ENCODE measurements at places on chromosomes 6 and 20. TPM values are rescaled to one million over a fixed set of nuclear protein-coding genes. Genes with fewer than 3 reads are reported as not detected.
A peak's percentile ranks its signal among the peaks of the same experiment; 100 is the strongest.

- no peak for ATAC-seq
Measured at GRCh38 chr6:37503309-37503965, 3.7 kb upstream of the CCDC167 start.

DNA sequence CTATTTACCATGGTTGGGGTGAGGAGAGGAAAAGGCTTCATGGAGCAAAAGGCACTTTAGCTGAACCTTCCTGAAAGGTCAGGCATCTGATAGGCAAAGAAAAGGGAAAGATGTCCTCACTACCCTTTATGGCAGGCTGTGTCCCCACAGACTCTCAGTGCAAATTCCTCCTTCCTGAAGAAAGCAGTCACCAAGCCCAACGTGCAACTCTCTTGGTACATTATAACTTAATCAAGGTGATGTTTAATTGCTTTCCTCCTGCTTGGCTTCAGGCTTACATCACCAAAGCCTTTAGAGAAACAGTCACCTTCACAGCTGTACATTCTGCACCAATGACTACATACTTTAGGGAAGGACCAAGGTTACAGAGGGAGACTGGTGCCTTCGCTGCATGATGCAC is 2.1 kb upstream of the CLIC5 start:
- no peak for ATAC-seq

DNA sequence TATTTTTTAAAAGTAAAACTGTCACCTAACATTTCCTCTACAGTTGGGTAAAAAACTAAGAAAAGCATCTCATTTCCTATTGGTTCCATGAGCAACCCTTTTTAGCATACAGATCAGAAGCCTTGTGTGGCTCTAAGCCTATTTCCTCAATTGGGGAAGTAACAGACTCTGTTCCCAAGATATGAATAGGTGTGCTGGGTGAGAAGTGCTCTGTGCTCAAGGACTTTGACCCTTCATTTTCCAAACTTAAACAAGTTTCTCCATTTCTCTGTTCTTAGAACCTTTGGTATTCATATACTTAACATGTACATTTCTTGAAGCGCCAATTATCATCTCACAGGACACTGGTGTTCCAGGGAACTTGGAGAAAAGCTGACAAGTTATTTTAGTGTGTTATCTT is 24.1 kb downstream of the CARMIL1 start:
- no peak for ATAC-seq

GRCh38 chr20:17796091-17796563 is 96.4 kb downstream of the BANF2 start:
- ATAC-seq: peak; percentile 52

The NKX2-2 gene
- 0.57 TPM for total RNA-seq

The CST7 gene
- total RNA-seq: not detected

DNA sequence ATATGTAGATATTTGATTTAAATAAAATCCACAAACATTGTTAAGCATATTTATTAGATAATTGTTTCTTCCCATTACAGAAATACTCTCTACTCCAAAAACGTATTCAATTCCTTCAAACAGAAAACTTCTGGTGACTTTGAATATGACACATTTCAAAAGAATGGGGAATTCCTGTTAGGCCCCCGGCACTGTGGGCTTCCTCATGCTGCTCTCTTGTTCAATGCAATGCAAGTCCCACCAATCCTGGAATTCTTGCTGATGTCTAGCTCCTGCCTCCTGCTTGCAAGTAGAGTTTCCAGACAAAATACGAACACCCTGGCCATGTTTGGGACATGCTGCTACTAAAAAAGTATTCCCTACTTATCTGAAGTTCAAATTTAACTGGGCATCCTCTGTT is 544.1 kb downstream of the QKI start:
- ATAC-seq: no peak

The LAMP5 gene
- 91.2 TPM for total RNA-seq

The F13A1 gene
- 1.4 TPM for total RNA-seq

The ELOVL4 gene
- 22.3 TPM for total RNA-seq

The AVP gene
- not detected for total RNA-seq

GRCh38 chr6:16568128-16568527 is 193.1 kb downstream of the ATXN1 start:
- ATAC-seq: no peak
